ENCODE measurements at places on chromosomes 6 and 20.

DNA sequence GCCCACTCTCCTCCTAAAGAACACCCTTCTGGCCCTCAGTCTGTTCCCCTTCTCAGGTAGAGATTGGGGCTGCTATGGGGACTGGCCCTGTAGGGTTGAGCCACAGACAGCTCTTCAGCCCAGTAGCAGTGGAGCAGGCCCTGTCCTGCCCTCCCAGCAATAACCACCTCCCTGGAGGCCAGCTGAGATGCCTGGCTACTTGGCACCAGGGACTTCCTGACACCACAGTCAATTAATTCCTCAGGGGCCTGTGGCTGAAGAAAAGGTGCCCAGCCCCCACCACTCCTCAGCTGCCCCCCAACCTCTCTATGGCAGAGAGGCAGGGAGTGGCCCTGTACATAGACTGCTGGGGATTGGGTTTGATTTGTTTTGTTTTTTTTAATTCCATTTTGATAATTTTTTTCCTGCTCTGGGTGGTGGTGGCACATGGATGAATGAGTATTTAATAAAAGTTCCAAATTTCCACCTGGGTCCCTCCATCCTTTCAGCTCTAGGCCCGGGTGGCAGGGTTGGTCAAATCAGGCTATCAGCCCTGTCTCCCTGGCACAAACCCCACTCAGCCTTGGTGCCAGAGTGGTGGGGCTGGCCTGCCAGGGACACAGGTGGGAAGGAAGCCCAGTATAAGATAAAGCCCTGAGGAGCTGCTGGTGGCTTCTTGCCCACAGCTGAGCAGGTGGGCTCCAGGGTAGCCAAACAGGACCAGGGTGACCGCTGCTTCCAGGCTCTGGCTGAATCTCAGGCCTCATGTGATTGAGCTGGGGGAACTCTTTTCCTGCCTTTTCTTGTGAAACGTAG is 1.9 kb upstream of the DEF6 start:
- no peak overlapping the region for H3K4me3 ChIP-seq
- H3K27me3 ChIP-seq = no peaks in the 10 kb centered on the region
- no peak overlapping the region for H3K27ac ChIP-seq
- no peaks in the 10 kb centered on the region for H3K4me1 ChIP-seq
- DNase-seq = no peak

DNA sequence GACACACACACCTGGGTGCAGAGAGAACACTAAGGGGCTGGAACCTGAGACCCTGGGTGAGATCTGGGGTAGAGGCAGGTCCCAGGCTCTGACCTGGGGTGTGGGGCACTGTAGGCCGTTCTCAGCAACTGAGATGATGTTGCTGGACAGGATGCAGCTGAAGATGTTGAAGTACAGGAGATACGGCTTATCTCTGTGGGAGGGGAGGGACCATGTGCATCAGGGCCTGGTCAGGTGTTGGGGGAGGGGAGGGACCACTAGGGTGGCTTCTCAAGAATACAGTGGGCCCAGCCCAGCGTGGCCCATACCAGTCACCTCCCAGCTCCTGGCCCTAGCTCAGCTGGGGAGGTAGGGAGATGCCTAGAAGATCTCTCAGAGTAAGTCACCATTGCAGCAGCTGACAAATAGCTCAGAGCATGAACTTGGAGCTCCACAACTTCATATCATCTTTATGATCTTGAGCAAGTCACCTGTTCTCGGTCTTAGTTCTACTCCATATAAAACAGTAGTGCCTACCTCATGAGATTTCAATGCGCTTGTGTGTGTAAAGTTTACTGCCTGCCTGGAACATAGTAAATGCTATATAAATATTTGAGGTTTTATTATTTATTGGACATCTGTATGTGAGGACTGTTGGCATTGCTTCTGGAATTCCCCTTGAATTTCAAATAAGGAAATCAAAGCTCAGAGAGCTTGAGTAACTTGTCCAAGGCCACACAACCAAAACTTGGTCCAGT is 3.8 kb downstream of the SLC44A4 start:
- DNase-seq = no peak
- no peak overlapping the region for H3K27ac ChIP-seq
- peaks cover 4% of the 10 kb centered on the region for H3K36me3 ChIP-seq
- no peak overlapping the region for H3K4me3 ChIP-seq
- no peaks in the 10 kb centered on the region for H3K27me3 ChIP-seq

DNA sequence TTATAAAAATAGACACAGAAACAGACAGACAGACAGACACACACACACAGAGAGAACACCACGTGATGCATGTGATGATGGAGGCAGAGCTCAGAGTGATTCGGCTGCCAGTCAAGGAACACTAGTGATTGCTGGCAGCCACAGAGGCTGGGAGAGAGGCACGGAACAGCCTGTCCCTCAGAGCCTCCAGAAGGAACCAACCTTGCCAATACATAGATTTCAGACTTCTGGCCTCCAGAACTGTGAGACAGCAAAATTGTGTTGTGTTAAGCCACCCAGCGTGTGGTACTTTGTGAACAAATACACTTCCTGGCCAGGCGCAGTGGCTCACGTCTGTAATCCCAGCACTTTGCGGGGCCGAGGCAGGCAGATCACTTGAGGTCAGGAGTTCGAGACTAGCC is 9.5 kb upstream of the PARD6B start:
- DNase-seq = no peak
- H3K27ac ChIP-seq = no peak overlapping the region
- no peak overlapping the region for H3K4me3 ChIP-seq
- no peaks in the 10 kb centered on the region for H3K27me3 ChIP-seq
- H3K4me1 ChIP-seq = peaks cover 3% of the 10 kb centered on the region
- no peaks in the 10 kb centered on the region for H3K36me3 ChIP-seq

GRCh38 chr6:166575205-166575604 is 11.3 kb downstream of the RAMACL start:
- no peaks in the 10 kb centered on the region for H3K27me3 ChIP-seq
- DNase-seq = no peak
- peaks cover 16% of the 10 kb centered on the region for H3K4me1 ChIP-seq
- no peak overlapping the region for H3K27ac ChIP-seq
- no peaks in the 10 kb centered on the region for H3K36me3 ChIP-seq
- no peak overlapping the region for H3K4me3 ChIP-seq

DNA sequence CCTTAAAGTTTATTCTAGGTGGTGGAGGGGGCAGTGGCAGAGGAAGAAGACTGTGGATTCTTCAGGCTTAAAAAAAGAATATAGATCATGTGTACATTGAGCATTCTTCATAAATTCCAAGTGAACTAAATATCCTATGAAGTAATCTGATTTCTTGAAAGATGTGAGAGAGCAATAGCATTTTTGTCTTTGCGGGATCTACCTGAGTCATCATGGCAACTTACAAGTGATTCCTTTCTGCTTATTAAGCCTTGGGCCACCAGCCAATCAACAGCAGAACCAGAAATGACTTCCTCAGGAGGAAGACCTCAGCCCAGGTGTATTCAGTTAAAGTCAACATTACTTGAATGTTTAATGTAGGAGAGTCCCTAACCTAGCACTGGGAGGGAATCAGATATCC is 756.9 kb downstream of the TFAP2A start:
- H3K36me3 ChIP-seq = no peaks in the 10 kb centered on the region
- no peak overlapping the region for H3K4me3 ChIP-seq
- H3K4me1 ChIP-seq = no peaks in the 10 kb centered on the region
- no peak overlapping the region for H3K27ac ChIP-seq
- no peak for DNase-seq

DNA sequence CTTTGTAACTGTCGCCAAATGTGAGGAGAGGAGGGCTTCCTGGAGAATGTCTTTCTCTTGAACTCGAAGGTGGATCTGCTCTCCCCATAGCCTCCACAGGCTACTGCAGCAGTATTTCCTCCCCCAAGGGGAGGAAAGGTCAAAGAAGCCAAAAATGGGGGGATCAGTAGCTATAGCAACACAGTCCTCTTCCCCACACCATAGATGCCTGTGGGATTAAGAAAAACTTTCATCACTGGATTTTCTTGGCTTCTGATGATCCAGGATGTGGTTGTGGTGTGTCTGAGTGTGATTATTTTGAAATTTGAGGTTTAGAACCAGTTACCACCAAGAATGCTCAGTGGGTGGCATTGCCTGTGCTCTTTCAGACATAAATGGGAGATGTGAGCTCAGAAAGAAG is 140.1 kb upstream of the SPACA1 start:
- H3K27ac ChIP-seq = no peak overlapping the region
- H3K4me3 ChIP-seq = no peak overlapping the region
- DNase-seq = no peak

- H3K4me1 ChIP-seq = 0 out of 2 replicates have a peak, but pooled peaks cover 3% of the 10 kb centered on the region
- no peak for DNase-seq
- no peaks in the 10 kb centered on the region for H3K27me3 ChIP-seq
- no peak overlapping the region for H3K27ac ChIP-seq
- no peak overlapping the region for H3K4me3 ChIP-seq
Observed at GRCh38 chr6:157867981-157868380, 44.9 kb downstream of the SNX9 start.

DNA sequence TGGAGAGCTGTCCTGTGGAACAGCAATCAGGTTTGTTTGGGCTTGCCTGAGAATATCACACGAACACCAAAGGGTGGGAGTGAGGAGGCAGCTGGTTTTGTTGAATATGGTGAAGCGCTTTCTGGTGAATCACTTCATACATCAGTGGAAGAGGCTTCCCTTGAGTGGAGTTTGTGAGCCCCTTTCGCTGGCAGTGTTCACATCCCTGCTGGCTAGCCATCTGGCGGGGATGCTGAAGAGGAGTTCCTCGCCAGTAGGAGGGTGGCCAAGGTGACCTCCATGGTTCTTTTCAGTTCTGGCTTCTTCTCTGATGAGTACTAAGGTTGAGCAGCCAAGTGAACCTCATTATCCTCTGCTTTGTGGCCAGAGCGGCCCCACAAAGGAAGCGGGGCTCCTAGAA is 37.7 kb upstream of the RNF8 start:
- DNase-seq = no peak
- no peaks in the 10 kb centered on the region for H3K4me1 ChIP-seq
- H3K27me3 ChIP-seq = no peaks in the 10 kb centered on the region
- no peak overlapping the region for H3K4me3 ChIP-seq
- H3K27ac ChIP-seq = no peak overlapping the region
- H3K36me3 ChIP-seq = peaks cover 18% of the 10 kb centered on the region

DNA sequence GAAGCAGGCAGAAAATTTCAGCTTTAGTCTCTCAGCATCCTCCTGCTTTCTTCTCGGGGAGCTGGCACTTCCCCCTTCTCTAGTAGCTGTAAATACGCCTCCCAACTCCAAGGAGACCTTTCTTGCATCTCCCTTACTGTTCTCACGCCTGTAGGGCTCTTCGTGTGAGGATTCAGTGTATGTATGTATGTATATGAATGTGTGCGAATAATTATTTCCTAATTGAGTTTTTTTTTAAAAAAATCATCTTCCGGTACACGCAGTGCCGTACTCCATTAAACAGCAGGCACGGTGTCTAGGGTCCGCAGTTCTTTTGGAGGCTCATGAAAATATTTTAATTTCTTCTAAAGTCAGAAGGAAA is 85.4 kb downstream of the HFE start:
- DNase-seq = no peak
- H3K4me3 ChIP-seq = peak overlapping the region; percentile 77
- peaks cover 2% of the 10 kb centered on the region for H3K4me1 ChIP-seq

- H3K4me3 ChIP-seq = no peak overlapping the region
- H3K4me1 ChIP-seq = no peaks in the 10 kb centered on the region
Observed at GRCh38 chr6:37396571-37397180, 36.3 kb upstream of the CMTR1 start.

DNA sequence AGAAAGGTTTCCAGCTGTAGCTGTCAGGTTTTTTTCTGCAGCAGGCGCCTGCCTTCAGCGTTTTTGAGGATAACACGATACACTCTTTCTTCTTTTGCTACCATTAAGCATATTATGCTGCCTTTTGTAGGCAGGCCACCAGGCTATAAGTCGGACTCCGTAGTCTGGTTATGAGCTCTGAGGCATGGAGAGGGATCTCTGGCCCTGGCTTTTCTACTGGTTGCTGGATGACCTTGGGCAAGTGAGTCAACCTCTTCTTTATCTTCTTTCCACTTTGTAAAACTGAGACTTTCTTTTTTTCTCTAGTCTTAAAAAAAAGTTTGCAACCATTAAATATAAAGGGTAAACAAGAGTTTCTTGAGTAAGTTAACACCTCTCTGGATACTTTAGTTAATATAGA is 120.2 kb downstream of the BCKDHB start:
- DNase-seq = no peak
- H3K27me3 ChIP-seq = no peaks in the 10 kb centered on the region
- H3K36me3 ChIP-seq = no peaks in the 10 kb centered on the region
- H3K27ac ChIP-seq = no peak overlapping the region
- H3K4me3 ChIP-seq = no peak overlapping the region

All from H1 (cell line).